ENCODE measurements at places on chromosomes 11 and 22.

DNA sequence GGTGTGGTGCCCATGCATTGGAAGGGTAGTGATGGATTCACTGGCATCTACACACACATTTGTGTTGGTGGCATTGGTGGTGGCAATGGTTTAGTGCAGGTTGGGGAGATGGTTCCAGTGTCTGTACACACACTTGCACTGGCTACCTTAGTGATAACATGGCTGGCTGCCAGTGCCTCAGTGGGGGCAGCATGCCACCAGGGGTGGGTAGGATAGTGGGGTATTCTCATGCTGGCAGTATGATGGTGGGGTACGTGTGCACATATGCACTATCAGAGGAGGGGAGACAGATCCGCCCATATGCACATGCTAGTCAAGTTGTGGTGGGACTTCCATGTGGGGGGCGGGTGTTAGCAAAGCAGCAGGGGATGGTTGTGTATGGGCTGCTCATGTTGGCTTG is 7.1 kb upstream of the OR8K3 start:
- no peak for DNase-seq

DNA sequence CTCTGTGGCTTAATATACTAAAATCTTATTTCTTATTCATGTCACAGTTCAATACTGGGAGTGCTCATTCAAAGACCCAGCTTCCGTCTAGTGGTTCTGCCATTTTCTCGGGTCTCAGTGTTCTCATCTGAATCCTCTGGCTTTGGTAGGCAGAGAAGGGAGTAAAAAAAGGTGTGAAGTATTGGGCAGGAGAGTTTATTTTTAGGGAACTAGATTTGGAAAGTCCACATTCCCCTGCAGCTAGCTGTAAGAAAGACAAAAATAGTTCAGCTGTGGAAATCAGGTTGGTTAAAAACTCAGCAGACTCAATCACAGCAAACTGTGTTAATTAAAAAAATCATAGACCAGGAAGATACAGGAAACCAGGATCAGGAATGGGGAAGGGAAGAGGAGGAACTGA is 4.1 kb upstream of the LYVE1 start:
- no peak for DNase-seq

- no peak for DNase-seq
Observed at GRCh38 chr22:35544827-35545226, 4.2 kb downstream of the RASD2 start.

DNA sequence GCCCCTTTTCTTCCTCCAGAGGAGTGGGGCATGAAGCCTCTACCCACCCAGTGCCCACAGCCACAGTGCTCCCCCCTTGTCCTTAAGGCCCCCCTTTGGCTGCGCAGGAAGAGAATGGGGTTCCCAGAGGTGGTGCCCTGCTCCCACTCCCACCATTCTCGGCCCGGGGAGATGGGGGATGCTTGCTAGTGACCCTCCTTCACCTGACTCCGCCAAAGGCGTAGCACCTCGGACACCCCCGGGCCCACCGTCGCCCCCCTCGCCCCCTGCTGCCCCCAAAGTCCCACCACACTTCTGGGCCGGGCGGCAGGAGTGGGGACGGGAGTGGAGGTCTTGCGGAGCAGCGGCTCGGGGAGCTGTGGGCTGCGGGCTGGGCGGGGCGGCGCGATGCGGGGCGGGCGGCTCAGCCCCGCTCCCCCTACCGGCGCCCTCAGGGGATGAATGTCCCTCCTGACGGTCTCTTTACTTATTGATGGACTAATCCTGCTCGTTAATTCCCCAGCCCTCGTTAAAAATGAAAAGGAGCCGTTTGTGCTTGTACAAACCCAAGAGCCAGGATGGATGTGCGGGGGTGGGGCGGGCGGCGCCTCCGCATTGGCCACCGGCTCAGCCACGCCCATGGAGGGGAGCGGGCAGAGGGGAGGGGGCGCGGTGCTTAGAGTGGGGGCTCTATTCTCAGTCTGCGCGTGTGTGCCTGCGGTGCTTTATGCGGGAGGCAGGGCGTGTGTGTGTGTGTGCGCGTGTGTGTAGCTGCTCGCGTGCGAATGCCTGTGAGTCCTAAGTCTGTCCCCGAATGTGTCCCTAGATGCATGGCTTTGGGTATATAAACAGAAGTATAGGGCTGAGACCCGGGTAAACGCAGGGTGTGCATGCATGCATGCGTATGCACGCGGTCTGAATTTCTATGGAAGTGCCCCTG is 25.6 kb downstream of the SYT7 start:
- DNase-seq = no peak

GRCh38 chr11:9462806-9463537 is 2.2 kb downstream of the ZNF143 start:
- no peak for DNase-seq

DNA sequence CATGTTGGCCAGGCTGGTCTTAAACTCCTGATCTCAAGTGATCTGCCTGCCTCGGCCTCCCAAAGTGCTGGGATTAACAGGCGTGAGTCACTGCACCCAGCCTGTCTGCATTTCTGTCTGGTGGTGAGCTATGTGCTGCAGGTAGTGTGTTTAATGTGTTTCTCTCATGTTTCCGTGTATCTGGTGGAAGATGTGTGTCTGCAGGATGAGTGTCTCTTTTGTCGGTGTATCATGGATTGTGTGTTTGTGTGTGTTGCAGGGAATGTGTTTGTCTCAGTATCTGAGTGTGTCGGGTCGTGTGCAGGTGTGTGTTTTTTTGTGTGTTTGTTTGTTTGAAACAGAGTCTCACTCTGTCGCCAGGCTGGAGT is 16.1 kb downstream of the SCARF2 start:
- DNase-seq = no peak

GRCh38 chr22:20606784-20607128 is 99.3 kb downstream of the MED15 start:
- no peak for DNase-seq

DNA sequence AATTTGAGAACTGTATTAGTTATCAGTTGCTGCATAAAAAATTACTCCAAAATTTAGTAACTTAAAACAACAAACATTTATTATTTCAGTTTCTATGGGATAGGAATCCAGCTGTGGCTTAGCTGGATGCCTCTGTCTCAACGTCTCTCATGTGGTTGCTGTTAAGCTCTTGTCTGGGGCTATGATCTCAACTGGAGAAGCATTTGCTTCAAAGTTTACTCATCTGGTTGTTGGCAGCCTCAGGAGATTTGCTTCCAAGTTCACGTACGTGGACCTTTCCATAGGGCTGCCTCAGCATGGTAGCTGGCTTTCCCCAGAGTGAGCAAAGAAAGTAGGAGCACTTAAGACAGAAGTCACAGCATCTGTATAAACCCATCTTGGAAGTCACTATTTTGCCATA is 144.9 kb upstream of the SESN3 start:
- no peak for DNase-seq

- no peak for DNase-seq
Observed at GRCh38 chr11:65576867-65577755, 1.3 kb downstream of the EHBP1L1 start.

GRCh38 chr22:24867323-24868022 is 61.5 kb downstream of the SGSM1 start:
- DNase-seq = no peak

- no peak for DNase-seq
Observed at GRCh38 chr11:1516273-1517067, 29.9 kb upstream of the MOB2 start.

- DNase-seq = no peak
Observed at GRCh38 chr22:47673557-47673956, 911.1 kb downstream of the TBC1D22A start.

GRCh38 chr22:19886605-19887255 is 32.1 kb upstream of the GNB1L start:
- no peak for DNase-seq

GRCh38 chr11:116808262-116809175 is 14.6 kb downstream of the APOA4 start:
- no peak for DNase-seq

DNA sequence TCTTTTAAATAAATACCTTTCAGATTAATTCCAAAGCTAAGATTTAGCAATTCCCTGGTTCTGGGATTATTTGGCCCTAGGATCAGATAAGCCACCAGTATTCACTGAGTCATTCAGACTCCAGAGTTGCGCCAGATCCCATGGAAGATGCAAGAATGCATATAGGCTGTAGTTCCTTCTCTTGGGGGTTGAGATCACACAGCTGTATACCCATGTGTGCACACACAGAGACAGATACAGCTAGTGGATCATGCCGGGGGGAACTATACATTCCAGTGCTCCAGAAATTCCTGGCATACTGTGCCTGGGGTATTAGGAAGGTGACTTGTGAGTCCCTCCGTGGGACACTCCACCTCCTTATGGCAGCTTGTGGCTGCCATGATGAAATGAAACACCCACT is 75.4 kb downstream of the ZBTB16 start:
- DNase-seq = no peak

GRCh38 chr11:130243816-130244215 is 70.9 kb downstream of the ZBTB44 start:
- DNase-seq = no peak
